HepG2 (cell line): ENCODE measurements at places on chromosomes 16 and 17. TPM values are rescaled to one million over a fixed set of nuclear protein-coding genes. Genes with fewer than 3 reads are reported as not detected.

The ALOX12 gene
- polyA plus RNA-seq: not detected in 2 replicates

The TMEM100 gene
- polyA plus RNA-seq: not detected in 2 replicates

The MPV17L gene
- 33.6 and 34.7 TPM in 2 replicates for polyA plus RNA-seq

The OR3A2 gene
- polyA plus RNA-seq: not detected in 2 replicates

The ACAP1 gene
- 2.5 and 3.1 TPM in 2 replicates for polyA plus RNA-seq

The RMI2 gene
- 15.3 and 24.5 TPM in 2 replicates for polyA plus RNA-seq

The SPHK1 gene
- 129 and 137 TPM in 2 replicates for polyA plus RNA-seq

The CD300LB gene
- polyA plus RNA-seq: not detected in 2 replicates

The ALDOC gene
- polyA plus RNA-seq: 60.9 and 86.5 TPM in 2 replicates

The CCL17 gene
- polyA plus RNA-seq: not detected in 2 replicates

The PITPNM3 gene
- 0.29 and 0.33 TPM in 2 replicates for polyA plus RNA-seq
